ENCODE measurements at places on chromosomes 4 and X.
A peak's percentile ranks its signal among the peaks of the same experiment; 100 is the strongest.

- no peak for DNase-seq
These were observed 16.7 kb upstream of the AFAP1 start for GRCh38 chr4:7956270-7956808.

- peak; percentile 84 for DNase-seq
These were observed 41.0 kb upstream of the UCP1 start for GRCh38 chr4:140609548-140610425.

DNA sequence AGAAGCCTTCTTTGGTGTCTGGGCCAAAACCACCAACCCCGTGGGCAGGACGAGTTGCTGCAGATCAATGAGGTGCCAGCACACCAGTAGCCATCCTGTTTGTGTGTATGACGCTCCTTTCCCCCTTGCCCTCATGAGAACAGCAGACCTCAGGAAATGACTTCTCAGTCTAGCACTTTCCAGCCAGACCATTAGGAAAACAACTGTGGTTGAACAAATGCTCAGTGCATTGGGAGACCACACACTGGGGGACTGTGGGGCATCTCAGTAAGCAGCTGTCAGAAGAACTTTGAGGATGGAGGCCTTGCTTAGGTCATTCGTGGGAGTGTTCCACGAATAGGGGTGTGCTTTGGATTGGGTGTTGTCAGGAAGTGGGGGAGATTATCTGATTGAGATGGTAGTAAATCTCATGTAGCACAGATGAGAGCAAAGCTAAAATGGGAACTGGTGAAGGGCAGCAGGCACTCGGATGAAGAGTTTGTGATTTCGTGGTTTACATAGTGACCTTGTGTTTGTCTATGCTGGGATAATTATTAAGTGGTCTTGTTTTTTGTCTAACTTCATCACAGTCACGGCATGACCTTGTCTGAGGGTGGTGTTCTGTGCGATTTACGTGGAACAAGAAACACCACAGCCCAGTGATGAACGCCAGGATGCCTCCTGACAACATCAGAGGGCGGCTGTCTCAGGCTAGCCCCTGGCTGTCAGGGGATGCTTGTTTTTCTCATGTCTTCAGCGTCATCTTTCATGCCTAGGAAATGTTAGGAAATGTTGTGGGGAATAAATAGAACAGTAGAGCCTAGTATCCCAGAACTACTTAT is 70.1 kb downstream of the USP46 start:
- no peak for DNase-seq

DNA sequence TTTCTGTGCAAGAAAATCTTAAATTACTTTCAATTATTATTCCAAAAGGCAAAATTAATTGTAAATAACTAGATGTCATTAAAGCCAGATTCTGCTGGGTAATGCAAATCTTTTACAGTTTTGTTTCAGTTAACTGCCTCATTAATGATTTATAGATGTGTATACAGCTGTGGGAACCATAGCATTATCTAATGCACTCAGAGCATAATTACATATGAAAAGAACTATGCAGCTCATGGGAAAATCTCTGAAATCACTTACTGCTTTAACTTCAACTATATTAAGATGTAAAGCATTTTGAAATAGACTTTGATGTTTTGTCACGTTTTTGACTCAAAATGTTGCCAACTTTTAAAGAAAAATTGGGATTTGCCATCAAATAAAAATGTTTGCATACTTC is 630.3 kb upstream of the KLHL4 start:
- DNase-seq = peak; percentile 25

DNA sequence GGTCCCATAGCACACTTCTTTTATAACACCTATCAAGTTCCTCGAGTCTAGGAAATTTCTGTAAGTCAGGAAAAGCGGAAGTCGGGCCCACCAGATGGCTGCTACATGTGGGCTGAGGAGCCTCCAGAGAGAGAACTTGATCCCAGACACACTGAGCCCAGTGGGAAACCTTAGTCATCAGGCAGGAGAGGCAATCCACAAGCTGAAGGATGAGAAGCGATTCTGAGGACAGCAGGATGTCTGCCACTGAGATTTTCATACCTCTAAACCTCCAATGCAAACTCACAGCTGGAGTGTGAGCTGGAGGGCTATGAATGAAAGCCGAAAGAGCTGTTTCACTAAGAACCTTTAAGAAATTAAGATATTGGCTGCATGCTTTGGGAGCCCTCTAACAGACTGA is 52.6 kb upstream of the PDHA1 start:
- DNase-seq = no peak

- DNase-seq = no peak
These were observed 35.8 kb downstream of the SLC10A7 start for GRCh38 chr4:146485968-146486367.

DNA sequence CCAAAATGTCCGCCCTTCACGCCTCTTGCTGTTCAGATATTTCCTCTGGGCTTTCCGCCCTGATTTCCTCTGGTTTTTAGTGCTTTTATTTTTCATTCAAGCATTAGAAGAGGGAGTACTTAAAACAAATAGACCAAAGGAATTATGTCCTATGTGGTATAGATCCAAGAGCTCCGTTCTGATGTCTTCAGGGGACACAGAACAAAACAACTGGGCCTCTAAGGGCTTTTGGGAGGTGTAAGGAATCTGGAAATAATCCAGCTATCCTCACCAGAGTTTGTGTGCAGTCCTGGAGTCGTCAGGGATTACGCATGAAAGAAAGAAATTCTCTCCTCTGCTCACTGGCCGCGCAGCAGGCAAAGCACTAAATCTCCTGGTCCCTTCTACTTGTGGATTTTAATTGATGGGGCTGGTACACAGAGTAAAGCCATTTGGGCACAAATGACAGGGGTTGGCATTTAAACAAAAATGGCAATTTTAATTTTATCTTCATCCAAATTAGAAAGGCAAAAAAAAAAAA is 999.2 kb downstream of the ADGRL3 start:
- DNase-seq = no peak

GRCh38 chr4:181143250-181143854 is 1099.8 kb upstream of the TENM3 start:
- peak; percentile 61 for DNase-seq

DNA sequence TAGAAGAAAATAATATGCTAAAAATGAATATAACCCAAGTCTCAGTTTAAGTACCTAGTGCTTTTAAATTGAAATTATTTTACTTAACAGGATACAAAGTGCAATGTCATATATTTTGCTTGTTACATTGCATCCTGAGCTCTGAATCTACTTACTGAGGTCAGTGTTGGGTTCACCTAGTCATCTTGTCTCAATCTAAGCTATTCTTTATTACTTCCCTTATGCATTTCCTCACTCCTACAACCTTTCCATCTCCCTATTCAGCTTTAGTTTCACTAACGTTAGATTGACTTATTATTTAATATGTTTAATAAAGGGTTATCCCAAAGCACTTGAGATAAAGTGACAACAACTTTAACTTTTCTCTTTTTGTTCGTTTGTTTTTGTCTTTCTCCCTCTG is 483.7 kb downstream of the FSTL5 start:
- DNase-seq = no peak

- DNase-seq = peak; percentile 90
These were observed at the start of gene NUDT6 for GRCh38 chr4:122921971-122922876. TSS of gene NUDT6 (minus strand) at chr4:122922597. CDS start at chr4:122922572, 25 bp downstream.

DNA sequence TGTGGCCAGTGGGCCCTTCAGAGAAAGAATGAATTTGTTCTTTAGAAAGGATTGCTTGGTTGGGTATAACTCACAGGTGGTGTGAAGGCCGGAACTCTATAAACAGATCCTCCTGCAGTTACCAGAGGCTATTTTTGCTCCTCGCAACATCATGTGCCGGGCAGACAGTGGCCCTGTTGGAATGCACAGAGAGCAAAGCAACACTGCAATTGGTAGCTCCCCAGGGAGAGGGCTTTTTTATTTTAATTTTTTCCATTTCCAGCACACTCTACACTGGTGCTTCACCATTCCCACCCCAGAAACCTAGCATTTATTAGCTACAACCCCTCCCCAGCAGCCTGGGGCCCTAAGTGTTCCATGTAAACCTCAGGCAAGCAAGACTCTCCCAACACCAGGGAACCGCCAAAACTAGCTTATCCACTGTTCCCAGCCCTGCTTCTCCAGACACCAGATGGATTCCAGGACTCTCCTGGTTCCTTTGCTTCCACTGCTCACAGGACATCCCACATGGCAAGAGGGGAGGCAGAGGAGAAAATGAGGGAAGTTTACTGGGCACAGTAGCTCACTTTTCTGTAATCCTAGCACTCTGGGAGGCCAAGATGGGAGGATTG is 75.1 kb upstream of the TMEM164 start:
- DNase-seq = no peak

DNA sequence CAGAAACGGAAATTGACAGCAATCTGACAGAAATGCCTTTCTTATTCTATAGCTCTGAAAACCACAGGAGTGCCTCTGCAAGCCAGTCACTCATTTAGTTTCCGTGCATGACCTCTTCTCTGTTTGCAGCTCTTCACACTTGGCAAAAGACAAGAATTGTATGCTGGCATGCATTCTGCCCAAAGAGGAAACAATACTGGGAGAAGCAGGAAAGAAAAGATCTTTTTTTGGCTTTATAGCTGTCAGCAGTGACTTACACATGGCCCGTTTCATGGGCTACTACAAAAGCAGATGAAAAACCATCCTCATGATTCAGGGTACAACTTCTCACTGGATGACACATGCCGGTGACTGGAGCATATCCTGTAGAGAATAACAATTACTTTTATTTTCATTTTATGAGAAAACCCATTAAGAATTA is 249.4 kb downstream of the ADAMTS3 start:
- no peak for DNase-seq

GRCh38 chrX:23114241-23114640 is 114.5 kb downstream of the DDX53 start:
- no peak for DNase-seq

- DNase-seq = no peak
These were observed at the start of gene FGFRL1 for GRCh38 chr4:1011022-1011665. TSS of gene FGFRL1 (plus strand) at chr4:1011626. CDS start at chr4:1012486, 860 bp downstream.

DNA sequence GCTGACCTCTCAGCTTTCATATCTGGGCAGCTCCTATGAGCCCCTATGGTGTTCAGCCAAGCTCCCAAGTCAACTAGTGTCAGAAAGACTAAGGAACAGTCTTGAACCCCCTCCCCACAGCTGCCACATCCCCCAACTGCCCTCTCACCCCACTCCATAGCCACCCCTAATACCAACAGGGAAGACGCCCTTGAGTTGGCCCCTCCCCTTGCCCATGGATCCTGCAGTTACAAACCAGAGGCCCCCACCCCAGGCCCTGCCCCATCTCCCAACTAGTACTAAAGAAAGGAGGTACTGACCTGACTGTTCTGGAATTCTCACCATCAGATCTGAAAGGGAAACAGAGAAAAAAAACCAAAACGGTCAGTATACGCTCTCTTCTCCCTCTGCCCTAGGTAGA is 10.2 kb upstream of the IQSEC2 start:
- DNase-seq = no peak

- DNase-seq = no peak
These were observed 78.6 kb downstream of the PPP2R2C start for GRCh38 chr4:6393544-6394475.

GRCh38 chr4:88012647-88013046 is 5.2 kb downstream of the PKD2 start:
- no peak for DNase-seq

DNA sequence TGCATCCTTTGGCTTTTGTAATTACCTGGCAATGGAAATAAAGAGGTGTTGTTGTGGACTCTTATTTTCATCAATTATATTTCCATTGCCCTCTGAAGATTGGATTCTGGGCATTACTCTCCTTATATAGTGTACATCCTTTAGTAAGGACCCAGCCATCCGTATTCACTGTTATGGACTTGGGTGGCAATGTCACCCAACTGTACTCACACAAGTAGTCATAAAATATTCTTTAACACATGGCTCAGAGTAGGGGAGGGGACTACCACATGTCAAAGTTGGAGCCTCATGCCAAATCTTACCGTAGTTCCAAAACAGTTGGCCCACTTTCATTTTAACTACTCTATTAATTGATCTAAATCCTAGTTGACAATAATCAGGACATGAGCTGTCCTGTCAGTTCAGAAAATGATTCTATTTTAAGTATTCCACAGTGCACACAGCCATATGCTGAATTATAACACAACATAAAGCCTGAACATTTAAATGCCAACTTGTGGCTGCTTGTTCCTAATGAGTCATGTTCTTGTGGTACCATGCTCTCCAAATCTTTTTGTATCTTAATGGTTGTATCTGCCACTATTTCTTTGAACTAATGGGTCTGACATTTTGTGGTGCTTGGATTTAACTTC is 4.9 kb downstream of the FRAS1 start:
- DNase-seq = no peak

GRCh38 chrX:32825009-32825408 is 386.3 kb downstream of the DMD start:
- DNase-seq = peak; percentile 37

DNA sequence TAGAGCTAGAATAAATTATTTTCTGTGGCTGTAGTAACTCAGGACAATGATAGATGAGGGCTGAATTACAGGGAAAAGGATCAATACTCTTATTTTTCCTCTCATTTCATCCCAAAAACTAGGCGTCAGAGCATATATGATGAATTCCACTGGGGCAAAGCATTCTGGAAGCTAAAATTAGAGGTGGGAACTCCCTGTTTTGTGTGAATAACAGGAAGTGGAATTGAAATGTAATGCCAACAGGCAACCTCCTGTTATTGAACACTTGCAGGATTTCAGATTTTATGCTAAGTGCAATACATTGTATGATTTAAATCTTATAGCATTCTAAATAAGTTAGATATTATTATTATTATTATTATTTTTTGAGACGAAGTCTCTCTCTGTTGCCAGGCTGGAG is 20.9 kb downstream of the HSD17B11 start:
- no peak for DNase-seq

DNA sequence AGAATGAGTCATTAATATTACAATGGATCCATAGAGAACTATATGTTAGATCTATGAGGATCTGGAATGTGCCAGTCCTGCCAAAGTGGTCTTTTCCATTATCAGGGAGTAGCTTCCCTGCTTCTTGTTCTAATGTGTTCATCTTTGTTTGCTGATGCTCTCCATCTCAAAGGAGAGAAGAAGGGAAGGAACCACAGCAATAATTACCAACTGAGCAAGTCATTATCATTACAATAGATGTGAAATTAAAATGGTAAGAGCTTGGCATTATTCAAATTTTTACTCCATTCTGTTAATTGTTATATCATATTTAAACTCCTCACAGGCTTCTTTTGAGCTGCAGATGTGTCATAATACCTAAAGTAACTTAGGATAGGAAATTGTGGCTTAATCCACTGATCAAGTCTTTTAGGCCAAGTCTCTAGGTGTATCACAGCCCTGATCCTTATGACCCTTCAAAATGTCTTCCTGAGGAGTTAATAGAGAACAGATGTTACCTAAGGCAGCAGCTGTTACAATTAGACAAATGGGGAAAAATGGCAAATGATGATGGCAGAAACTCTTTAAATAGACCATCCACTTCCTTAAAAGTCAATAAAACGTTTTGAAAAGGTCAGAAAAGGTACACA is 1492.7 kb upstream of the IGFBP7 start:
- no peak for DNase-seq

GRCh38 chrX:17376431-17377077 is 1.6 kb downstream of the NHS start:
- DNase-seq = no peak

GRCh38 chrX:11704725-11705495 is 39.2 kb upstream of the ARHGAP6 start:
- DNase-seq = no peak

DNA sequence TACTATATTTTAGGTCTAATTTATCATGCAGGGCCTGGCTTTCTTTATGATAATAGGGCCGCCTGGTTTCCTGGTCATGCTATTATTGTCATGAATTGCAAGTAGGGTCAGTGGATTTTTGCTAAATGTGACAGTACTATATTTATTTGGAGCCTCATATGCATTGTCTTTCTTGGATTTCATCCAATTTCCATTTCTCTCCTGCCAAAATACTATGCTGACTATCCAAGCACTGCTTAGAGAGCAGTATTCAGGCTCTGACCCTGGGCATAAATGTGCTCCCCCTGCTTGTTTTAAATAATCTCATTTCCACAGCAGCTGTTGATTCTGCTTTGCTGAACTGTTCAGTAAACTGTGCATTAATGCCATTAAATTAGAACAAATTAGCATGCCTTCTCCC is 269.3 kb downstream of the GPM6A start:
- peak; percentile 7 for DNase-seq
